ENCODE measurements at places on chromosomes 12 and 14.

DNA sequence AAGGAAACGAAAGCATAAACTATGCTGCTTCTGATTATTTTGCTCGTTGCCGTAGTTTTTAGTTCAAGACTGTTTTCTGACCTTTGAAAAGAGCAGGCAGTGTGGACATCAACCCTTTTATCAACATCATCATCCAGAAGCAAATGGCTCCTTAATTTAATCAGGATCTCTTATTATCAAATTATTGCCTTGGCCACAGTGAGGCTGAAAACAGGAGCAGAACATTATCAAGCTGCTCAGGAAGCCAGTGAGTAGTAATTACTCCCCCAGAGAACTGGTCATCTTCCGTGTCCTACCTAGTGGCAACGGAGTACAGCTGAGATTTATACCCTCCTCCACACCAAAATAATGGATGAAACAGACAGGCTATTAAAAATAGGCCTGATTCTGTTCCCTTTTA, 2.2 kb upstream of the DIABLO start:
- no peak for DNase-seq

DNA sequence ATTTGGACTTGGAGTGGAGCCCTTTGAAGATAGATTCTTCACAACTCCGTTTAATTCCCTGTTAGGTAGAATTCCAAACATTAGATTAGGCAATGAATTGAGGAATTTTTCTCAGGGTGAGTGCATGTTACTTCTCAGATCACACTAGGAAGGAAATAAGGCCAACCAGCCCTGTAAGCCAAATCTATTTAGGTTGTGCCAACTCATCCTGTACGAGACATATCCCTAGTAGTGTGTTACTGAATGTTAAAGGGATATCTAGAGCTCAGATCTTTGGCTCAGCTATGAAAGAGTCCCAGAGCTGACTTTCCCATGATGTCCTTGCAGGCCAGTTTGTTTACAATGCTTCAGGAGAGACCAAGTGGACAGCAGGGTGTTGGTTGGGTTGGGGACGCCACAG, 45.6 kb downstream of the GPHB5 start:
- no peak for DNase-seq

GRCh38 chr14:94827711-94828447, 58.0 kb upstream of the GSC start:
- no peak for DNase-seq

- DNase-seq: no peak
These were observed 82.9 kb upstream of the CLMN start for GRCh38 chr14:95402578-95402977.

- no peak for DNase-seq
These were observed 1.4 kb upstream of the AP4S1 start for GRCh38 chr14:31024010-31024480.

DNA sequence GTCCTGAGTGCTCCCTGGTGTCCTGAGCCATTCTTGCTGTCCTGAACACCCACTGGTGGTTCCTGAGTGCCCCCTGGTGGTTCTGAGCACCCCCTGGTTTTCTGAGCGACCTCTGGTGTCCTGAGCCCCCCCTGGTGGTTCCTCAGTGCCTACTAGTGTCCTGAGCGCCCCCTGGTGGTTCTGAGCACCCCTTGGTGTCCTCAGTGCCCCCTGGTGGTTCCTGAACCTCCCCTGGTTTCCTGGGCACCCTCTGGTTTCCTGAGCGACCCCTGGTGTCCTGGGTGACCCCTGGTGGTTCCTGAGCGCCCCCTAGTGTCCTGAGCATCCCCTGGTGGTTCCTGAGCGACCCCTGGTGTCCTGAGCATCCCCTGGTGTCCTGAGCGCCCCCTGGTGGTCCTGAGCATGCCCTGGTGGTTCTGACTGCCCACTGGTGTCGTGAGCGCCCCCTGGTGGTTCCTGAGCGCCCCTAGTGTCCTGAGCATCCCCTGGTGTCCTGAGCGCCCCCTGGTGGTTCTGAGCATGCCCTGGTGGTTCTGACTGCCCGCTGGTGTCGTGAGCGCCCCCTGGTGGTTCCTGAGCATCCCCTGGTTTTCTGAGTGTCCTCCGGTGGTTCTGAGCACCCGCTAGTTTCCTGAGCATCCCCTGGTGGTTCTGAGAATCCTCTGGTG, 473.1 kb downstream of the TMEM121 start:
- DNase-seq: peak; percentile 94

DNA sequence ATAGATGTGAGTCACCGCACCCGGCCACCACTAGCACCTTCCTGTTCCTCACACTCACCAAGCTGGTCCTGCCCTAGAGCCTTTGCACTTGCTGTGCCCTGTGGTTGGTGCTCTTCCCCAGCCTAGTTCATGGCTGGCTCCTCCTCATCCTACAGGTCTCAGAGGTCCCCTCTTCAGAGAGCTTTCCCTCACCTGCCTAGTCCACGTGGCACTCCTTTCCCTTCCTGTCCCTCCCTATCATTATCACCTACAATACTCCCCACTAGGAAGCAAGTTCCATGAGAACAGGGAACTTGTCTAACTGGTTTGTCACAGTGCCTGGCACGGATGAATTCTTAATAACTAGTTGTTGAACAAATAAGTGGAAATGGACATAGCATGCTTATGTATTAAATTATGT, 24.0 kb upstream of the TMED10 start:
- DNase-seq: no peak

DNA sequence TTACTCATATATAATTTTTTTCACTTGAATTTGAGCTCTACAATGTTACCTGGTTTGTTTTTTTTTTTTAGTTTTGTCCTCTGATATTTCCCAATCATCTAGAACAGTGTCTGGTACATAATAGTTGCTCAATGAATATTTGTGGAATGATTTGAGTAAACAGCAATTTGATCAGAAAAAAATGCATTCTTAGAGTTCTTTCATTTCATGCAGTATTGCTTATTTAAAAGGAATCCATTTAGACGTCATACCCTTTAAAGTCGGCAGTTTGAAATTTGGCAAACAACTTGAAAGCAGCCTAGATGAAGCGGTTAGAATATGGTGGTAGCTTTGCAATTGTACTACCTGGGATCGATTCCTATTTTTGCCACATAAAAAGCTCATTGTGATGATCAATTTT, 140.0 kb downstream of the PDE3A start:
- no peak for DNase-seq

- DNase-seq: no peak
These were observed 4.7 kb downstream of the ACVRL1 start for GRCh38 chr12:51911788-51912711.

- DNase-seq: no peak
These were observed 23.0 kb upstream of the GPR132 start for GRCh38 chr14:105087963-105088811.

DNA sequence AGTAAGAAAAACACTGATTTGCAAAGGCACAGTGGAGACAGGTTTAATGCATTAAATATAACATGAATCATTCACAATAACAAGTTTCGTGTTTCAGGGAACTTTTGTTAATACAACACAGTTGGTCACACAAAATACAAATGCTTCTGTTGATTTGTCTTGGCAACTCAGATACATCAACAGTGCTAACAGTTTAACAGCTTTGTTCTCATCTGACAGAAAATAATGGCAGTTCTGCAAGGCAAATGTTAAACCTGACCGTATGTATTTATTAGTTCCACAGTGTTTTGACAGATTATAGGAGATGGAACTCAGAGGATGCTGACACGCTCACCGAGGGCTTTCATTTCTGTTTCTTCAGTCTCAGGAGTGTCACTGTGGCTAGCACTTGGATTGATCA, 350.7 kb downstream of the PRKD1 start:
- no peak for DNase-seq

DNA sequence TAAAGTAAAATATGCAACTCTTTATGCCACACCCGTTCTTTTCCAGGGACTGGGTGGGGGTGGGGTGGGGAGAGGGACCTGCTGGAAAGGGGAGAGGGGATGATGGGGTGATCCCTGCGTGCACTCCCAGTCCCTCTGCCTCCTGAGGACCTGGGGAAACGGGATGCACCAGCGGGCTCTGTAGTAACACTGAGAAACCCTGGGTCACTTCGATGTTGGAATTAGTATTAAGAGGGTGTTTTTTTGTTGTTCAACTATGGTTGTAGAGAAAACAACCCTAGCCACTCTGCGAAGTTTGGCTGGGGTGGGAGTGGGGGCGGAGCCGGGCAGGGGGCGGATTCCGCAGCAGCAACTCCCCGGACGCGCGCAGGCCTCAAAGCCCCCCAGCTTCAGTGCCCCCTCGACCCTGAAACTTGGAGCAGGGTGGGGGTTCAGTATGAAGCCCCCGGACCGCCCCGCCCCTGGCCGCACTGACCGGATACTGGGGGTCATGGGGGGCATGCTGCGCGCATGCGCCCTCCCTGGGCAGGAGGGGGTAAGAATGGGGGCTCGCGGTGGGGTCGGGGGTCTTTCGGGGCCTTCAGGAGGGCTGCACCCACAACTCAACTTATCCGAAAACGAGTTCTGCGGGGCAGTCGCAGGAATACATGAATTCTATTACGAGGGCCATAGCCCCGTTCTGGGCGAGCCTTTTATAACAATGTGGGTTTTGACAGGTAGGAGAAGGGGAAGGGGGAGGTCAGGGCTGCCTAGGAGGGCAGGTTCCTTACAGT, 1.3 kb upstream of the ARHGEF25 start:
- no peak for DNase-seq

- DNase-seq: no peak
These were observed 11.1 kb downstream of the GPR84 start for GRCh38 chr12:54352891-54353874.

DNA sequence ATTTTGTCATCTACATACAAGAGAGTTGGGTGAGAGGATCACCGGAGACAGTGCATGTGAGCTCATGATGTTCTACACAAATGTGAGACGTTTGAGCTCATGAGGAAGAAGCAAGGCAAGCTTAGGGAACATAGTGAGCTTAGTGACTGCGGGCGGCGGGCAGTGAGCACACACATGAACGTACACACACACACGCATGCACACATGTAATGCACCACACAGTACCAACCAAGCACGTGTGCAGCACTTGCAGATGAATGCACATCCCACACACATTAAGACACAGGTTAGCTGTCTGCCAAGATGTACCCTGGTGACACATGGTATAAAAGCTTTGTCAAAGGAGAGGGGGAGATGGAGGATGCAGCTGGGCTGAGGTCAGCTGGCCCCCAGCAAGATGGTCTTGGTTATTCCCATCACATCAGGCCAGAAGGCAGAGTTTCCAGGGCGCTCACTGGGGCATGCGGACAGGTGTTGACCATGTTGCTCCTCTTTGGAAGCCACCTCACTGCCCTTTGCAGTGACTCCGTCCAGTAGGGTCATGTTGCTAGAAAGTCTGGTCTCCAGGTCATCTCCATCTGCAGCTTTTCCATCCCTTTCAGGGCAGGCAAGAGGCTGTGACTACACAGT, 8.7 kb upstream of the CACNA2D4 start:
- DNase-seq: no peak

DNA sequence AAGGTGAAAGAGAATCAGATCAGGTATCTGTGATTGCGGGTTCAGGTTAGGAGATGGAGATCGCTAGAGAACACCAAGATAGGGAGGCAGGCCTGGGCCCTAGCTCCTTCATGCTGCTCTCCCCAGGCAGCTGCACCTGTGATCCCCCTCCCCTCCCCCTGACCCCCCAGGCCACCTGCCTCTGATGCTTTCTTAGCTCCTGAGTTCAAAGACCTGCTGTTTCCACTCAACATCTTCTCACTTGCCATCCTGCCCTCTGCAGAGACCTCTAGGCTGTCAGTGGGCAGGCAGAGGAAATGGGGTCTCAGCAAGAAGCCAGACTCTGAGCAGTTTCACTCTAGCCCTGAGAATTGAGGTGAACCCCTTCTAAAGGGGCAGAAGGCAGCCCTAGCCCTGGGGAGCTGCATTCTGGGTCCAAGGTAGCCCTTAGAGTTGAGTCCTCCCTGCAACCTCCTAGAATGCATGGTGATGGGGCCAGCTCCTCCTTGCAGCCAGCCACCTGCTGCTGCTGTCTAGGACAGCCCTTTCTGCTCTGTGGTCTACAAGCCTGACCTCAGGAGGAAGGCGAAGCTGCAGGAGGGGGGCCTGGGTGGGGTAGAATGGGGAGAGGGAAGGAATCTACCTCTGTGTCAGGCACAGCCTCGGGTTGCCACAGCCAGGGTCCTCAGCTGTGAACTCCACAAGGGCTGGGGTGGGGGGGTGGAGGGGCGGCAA, 6.4 kb upstream of the SLC48A1 start:
- no peak for DNase-seq

DNA sequence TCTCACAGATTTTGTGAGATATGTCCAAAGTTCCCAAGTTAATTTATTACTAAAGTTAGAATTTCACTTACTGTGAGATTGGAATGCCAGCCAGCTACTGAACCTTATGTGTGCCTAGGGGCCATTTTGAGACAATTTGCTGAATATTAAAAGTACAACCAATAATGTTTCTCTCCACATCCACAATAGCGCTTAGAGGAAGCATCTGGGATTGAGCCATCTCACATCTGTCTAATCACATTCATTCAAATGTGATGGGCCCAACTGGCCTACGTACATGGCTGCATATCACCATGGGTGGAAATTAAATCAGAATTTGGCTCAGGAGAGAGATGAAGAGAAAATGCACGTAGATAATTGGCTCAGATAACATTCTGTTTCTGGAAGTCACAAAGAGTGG, 1294.0 kb downstream of the AACS start:
- DNase-seq: no peak

DNA sequence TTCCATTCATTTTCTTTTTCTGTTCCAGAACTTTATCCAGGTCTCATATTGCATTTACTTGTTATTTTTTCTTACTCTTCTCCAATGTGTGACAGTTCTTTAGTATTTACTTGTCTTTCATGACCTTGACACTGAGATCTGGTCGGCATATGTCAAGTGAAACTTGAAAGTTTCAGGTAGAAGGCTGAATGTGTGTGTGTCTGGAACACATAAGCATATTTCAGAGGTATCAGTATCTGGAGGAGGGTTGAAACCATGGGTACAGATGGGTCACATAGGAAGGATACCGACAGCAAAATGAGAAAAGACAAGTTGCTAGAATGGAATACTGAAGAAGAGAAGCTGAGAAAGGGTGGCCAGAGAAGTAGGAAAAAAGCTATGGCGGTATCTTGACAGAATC, 22.5 kb upstream of the PTGDR start:
- DNase-seq: no peak

- no peak for DNase-seq
These were observed 206.5 kb downstream of the SUDS3 start for GRCh38 chr12:118582863-118583262.

- no peak for DNase-seq
These were observed 25.1 kb upstream of the VSX2 start for GRCh38 chr14:74213907-74214803.

DNA sequence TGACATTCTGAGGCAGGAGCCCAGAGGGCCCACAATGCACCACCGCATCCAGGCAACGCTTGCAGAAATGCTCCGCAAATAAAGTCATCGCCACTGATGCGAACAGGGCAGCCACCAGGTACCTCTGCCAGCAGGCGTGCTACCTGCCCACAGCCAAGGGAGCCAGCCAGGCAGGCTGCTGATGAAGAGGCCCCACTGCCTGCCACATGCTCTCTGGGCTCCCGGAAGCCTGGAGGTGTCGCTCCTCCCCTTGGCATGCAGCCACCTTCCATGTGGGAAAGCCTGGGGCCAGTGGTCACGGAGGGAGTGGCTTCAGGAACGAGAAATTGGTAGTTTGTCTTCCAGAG, 14.7 kb downstream of the GPR132 start:
- DNase-seq: no peak

Data from activated CD4-positive, alpha-beta T cell treated with anti-CD3 and anti-CD28 coated beads for 48 hours (primary cell).